Cardiac fibroblast (primary cell): ENCODE measurements at places on chromosomes 1 and 21.

DNA sequence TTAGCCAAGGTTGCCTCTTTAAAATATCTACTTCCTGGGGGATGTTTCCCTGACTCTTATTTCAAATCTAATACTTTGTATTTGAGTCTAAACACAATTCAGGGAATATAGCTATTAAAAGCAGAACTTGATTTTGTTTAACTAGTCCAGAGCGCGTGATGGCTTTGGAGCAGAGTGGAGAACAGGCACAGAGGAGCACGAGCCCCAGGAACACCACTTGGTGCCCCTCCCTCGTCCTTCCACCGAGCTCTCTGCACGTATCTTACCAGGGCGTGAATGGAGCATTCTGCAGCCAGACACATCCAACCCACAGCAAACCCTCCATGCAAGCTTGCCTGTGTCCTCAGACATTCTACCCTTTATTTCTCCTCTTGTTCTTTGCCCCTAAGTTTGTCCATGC is 14.1 kb downstream of the KIF26B start:
- no peak for DNase-seq

DNA sequence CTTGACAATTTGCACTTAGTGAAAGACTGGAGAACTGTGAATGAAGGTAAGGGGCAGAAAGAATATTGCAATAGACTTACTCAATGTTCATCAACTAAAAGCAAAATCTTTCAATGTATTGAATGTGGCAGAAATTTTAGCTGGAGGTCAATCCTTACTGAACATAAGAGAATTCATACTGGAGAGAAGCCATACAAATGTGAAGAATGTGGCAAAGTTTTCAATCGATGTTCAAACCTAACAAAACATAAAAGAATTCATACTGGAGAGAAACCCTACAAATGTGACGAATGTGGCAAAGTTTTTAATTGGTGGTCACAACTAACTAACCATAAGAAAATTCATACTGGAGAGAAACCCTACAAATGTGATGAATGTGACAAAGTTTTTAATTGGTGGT is 80.7 kb downstream of the JMJD4 start:
- peak; percentile 23 for DNase-seq

GRCh38 chr1:74403606-74404005 is 108.8 kb downstream of the LRRC53 start:
- DNase-seq = no peak

GRCh38 chr1:67540733-67541125 is 110.5 kb upstream of the SERBP1 start:
- peak; percentile 48 for DNase-seq

- DNase-seq = no peak
These were observed 132.4 kb upstream of the KLHDC7A start for GRCh38 chr1:18348354-18348753.

GRCh38 chr1:26016258-26016952 is 5.2 kb upstream of the EXTL1 start:
- DNase-seq = no peak

DNA sequence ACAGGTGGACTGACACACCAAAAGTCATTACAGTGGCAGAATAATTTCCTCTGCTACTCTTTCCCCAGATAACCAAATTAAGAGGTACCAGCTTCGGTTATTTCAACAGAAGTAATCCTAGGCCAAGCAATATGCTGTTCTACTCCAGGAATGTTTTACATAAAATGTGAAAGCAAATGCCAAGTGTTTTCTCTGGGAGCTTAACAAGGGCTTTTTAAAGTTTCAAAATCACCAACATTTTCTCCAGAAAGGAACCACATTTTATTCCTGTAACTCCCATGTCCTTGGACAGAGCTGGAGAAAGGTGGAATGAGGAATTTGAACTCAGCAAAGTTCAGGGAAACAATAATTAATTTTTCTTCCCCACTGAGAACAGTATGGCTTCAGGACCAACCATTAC is 27.2 kb downstream of the CNN3 start:
- DNase-seq = peak; percentile 28

DNA sequence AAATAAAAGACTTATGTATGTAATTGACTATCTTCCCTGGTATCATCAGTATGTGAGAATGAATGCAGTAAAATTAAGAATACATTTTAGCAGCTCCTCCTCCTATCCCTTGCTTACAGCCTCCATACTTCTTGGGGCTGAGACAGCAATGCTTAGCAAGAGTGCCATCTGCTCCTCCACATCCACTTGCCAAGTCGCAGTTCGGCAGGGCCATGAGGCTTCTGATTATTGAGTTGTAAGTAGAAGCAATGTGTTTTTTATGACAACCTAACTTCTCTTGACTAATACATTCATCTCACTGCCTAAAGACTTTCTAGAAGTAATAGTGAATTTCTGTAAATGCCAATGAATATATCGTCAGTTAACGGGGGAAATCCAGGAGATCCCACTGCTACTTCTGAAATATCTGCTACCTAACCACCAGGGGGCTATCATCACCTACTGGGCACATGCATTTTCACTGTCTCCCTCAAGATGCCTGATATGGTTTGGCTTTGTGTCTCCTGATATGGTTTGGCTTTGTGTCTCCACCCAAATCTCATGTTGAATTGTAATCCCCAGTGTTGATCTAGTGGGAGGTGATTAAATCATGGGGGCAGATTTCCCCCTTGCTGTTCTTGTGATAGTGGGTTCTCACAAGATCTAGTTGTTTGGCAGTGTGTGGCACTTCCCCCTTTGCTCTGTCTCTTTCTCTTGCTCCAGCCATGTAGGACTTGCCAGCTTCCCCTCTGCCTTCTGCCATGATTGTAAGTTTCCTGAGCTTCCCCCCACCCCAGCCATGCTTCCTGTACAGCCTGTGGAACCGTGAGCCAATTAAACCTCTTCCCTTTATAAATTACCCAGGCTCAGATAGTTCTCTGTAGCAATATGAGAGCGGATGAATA is 59.6 kb downstream of the EXTL2 start:
- peak; percentile 31 for DNase-seq

DNA sequence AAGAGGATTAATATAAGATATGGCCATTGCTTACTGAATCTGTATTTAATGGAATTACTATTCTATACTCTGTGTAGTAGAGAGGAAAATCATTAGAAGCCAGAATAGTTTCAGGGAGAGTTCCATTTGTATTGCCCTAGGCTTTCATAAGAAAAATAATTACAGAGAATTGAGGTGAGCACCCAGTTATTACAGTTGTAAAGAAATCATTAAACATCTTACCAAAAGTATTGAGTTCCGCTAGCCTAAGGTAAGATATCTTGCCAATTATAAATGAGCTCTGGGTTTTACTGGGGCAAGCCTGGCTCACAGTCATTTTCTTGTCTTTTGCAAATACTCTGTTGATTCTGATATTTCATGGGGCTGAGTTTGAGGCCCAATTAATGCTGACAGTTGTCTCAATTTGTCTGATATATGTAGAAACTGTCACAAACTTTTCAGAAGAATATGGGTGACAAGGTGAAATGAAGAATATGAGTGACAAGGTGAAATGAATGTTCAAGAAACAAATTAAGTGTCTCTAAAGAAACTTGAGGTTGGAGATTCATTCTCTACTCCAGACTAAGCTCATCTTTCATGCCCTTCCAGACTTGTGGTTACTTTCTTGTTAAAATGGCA is 127.8 kb downstream of the PTGER3 start:
- no peak for DNase-seq

- DNase-seq = peak; percentile 33
These were observed 18.9 kb downstream of the ANGPTL7 start for GRCh38 chr1:11207898-11208611.

- DNase-seq = peak; percentile 58
These were observed 678 bp upstream of the PTTG1IP start for GRCh38 chr21:44874240-44874496.

DNA sequence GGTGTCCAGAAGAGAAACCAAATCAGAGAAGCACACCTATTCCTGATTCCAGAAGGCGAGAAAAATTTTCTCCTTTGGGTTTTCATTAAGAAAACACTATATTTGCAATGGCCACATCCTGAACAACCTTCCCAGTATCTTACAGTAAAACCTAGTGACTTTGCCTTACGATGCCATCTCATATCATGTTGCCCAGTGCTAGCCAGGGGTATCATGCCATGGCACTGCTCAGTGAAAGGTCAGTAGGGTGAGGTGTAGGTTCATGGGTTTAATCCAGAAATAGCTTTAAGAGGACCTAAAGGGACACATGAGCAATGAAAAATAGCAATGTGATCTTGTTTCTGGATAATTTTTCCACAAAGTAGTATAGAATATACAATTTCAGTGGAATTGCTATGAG is 7.2 kb downstream of the TLCD4 start:
- DNase-seq = no peak

DNA sequence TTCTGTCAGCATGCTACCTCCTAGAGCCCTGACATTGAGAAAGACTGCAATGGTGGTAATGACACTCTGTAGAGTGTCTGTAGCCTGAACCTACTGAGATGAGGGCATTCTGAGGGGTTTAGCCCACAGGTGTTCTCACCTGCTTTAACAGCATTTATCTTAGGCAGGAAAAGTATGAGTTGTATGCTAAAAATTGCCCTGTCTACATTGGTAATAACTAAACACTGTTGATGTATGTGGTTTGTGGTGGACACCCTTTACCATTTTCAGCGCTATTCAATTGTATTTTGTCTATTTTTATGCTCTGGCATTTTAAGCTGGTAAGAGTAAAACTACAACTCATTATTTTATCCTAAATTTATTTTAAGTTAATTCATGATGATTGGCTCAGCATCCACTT is 10.0 kb downstream of the PYHIN1 start:
- DNase-seq = no peak

GRCh38 chr1:31878058-31878457 is 60.1 kb downstream of the PTP4A2 start:
- peak; percentile 28 for DNase-seq

DNA sequence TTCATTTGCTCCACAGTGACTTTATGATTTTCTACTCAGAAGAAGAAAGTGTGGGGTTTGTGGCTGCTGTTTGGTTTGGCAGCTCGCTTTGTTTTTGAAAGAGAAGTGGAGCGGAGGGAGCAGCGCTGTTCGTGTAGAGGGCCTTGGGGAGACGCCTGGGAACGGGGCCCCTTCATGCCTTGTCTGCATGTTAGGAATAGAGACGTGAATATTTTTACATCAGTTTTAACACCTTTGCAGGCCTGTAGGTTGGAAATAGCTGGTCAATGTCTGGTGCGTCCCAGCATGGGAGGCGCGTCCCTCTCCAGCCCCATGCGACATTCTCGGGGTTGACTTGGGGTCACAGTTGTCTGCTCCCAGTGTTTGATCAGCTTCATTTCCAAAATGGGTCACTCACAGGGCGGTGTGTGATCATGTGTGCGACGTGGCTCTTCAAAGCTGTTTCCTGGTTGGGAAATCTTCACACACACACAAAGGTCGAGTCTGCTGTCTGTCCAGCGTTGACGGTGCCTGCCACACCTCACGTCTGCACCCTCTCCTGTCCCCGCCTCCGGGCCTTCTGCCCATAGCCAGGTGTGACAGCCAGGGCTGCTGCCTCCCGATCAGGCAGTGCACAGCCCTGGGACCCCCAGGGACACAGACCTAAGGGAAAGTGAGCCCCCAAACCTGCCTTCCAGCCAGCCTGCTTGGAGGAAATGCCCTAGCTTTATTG is 149.2 kb downstream of the PSMG1 start:
- DNase-seq = peak; percentile 44

DNA sequence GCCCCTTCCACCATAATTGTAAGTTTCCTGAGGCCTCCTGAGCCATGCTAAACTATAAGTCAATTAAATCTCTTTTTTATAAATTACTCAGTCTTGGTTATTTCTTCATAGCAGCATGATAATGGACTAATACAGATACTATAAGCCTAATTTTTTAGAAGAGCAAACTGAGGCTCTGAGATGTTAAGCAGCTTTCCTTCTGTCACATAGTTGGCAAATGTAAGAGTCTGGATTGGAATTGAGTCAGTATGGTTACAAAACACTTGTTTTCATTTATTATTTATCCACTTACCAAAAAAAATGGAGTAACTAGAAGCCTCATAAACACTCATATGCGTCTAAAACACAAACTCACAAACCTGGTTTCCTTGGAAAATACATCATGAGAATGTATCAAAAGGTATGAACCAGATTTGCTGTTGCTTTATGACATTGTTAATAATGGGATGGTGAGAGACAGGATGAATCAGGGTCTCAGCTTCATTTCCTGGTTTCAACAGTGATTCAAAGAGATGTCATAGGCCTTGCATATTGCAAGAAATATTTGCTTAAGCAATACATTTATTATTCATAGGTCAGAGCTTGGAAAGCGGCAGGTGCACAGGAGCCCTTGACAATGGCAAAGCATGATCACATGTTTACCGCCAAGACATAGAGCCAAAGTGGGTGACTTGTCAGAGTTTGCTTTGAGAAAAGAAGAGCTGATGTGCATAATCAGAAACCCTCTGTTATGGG is 221.5 kb downstream of the GRIK1 start:
- DNase-seq = peak; percentile 35

DNA sequence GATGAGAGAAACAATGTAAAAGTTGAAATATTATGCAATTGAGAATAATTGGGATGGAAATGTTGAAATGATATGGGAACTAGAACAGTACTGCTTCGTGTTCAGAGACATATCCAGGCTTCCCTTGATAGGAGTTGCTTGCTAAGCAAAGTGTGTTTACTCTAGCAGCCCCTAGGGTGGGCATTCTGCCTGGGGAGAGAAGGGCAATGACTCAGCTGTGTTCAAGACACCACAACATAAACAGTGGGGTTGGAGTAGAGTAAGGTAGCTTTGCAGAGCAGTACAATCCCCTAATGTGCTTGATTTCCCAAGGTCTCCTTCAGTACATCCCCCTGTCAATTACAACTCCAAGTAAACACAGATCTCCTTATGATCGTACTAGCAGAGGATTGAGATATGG is 4.8 kb upstream of the PCNX2 start:
- no peak for DNase-seq

- no peak for DNase-seq
These were observed 52.5 kb upstream of the PRMT6 start for GRCh38 chr1:107003972-107004371.

DNA sequence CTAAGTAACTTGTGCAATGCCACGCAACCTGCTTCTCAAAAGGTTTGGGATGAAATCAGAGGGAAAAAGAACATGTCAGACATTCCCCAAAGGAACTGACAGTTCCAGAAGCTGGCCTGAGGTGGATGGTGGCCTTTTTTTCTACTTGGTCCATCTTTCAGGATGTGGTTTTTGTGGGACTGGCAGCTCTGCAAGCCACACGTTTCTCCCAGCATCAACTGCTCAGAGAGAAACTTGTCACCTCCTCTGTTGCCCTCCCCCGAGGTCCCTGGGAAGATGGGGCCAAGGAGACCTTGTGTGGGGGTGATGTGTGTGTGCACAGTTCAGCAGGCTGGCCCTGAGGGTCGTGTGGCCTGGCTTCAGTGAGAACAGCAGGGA is 2.5 kb upstream of the DHRS3 start:
- no peak for DNase-seq

GRCh38 chr21:18252256-18252655 is 7.6 kb downstream of the CHODL start:
- DNase-seq = no peak

DNA sequence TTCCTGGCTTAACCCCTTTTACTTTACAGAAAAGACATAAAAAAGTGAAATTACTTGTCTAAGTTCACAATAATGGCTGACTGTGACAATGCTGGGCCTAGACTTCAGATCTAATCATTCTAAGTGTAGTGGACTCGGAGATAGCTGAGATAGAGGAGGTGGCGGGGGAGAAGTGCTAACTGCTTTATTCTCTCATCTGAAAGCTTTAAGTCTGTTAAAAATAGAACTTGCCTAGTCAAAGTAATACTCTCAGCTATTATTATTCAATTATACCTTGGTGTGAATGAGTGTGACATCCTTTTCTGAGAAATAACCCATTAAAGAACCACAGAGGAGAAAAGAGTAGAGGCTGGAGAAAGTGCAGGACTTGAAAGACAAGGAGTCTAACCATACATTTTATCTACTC is 96.1 kb upstream of the OLIG2 start:
- no peak for DNase-seq

GRCh38 chr1:50183378-50184133 is 74.8 kb downstream of the ELAVL4 start:
- no peak for DNase-seq
